NCI-H446 treated with DMSO at 0.1 percent for 48 hours (cell line): ENCODE measurements at places on chromosomes 2 and 18.

GRCh38 chr2:12256206-12256605 lies 460.5 kb upstream of the TRIB2 start:
- DNase-seq: no peak

GRCh38 chr2:196316050-196316430 lies 144.7 kb upstream of the STK17B start:
- DNase-seq: no peak

GRCh38 chr2:98828793-98829371 lies 98.0 kb upstream of the MGAT4A start:
- DNase-seq: no peak

- no peak for DNase-seq
Measured at GRCh38 chr2:224638301-224638823, 53.2 kb upstream of the CUL3 start.

DNA sequence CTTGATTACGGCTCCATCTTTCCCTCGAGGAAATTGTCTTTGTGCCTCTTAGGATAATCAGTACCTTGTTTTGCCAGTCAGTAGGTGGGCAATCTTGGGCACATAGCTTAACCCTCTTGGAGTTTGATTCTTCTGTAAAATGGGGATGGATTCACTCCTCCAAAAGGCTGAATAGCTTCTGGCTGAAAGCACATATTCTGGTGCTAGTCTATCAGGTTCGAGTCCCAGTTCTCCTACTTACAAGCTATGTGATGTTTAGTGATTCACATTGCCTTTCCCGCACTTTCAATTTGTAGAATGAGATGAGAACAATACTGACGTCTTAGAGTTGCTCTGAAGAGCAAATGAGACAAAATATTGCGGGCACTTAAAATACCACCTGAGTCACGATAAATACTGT lies 43.9 kb downstream of the ATIC start:
- no peak for DNase-seq

GRCh38 chr2:33496150-33496549 lies 19.7 kb downstream of the RASGRP3 start:
- no peak for DNase-seq

DNA sequence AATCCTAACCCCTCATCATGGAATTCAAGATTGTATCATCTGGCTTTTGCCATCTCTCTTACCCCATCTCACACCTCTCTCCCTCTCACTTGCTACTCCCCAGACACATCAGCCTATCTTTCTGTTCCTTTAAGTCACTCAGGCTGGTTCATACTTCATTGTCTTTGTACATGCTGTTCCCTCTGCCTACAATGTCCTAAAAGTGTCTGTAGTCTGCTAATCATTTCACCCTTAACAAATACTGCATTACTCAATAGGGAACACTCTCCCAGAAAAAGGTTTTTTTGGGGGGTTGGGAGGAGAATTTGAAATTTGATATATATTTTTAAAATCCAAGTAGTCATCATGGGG lies 146.2 kb upstream of the KLF7 start:
- no peak for DNase-seq

DNA sequence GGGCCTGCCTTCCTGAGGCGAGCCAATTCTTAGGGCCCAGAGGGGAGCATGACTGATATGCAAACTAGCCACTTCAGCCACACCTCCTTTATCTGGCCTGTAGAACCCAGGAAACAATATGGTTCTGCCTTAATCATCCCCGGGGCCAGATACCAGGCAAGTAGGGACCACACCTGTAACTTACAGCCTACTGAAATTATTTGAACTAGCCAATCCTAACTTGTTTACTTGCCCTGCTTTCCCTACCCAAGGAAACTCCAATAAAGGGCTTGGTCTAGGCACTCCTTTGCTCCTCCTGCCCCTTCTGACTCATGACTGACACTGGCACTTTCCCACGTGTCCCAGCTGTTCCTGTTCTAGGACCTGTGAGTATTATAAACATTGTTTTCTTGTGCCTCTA lies 57.6 kb downstream of the MYOM1 start:
- DNase-seq: no peak

GRCh38 chr2:101341901-101342624 lies 33.6 kb upstream of the RNF149 start:
- DNase-seq: peak; percentile 3

DNA sequence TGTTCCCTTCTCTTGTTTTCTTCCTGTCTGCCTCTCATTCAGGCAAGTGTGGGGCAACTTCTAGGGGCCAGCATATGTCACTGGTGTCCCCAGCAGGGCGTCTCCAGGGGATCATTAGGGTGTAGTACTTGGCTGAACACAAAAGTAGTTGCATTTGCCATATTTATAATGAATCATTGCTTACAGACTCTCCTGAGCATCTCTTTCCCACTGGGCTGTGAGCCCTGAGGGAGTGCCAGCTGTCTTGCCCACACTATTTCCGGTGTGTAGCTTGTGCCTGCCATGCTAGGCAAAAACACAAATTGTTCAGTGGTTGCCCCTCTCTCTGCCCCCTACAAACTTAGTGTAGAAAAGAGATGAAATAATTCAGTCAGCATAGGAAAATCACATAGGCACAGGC lies 40.8 kb upstream of the SCLY start:
- peak; percentile 53 for DNase-seq
